Stimulated activated CD8-positive, alpha-beta memory T cell treated with anti-CD3 and anti-CD28 coated beads, Interleukin-7, amount 100 ng/mL, for 4 hours (primary cell): ENCODE measurements at places on chromosomes 4 and X.

- no peak for DNase-seq
Observed at GRCh38 chr4:168449719-168450452, 30.4 kb downstream of the DDX60L start.

GRCh38 chrX:1483843-1484637, 31.3 kb upstream of the ASMTL start:
- DNase-seq: no peak

DNA sequence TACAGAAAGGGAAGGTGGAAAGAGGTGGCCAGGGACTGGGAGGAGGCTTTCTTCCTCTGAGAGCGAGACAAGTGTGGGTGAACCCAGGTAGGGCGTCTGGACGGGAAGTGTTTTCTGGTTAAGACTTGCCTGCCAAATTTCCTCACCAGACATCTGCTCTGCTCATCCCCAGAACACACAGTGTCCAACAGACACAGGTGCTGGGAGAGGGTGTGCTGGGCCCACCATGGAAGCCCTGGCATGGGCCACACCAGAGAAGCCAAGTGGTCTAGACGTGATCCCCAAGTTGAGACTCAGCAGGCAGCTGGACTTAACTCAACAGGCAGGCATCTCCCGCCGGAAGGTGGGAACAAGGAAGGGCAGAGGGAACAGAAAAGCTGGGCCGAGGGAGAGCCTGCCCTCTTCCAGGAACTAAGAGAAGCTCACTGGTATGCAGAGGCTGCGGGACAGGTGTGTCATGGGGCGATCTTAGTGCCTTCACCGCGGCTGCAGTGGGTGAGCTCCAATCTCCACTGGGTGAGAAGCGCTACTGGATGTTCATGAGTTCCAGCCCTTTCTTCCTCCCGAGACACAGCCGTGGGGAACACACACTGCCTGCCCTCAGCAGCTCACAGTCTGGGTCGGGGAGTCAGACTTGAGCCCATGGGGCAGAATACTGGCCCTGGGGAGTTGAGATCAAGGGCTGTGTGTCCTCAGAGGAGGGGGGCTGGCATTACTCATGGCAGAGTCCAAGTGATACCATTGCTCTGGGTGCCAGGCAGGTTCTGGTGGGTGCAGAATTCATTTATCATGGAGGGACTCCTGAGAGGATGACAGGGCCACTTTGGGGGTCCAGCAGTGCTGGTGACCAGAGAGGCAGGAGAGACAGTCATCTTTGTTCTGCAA, 110.2 kb downstream of the CPZ start:
- no peak for DNase-seq

- no peak for DNase-seq
Observed at GRCh38 chrX:77595848-77596247, 148.7 kb downstream of the FGF16 start.

DNA sequence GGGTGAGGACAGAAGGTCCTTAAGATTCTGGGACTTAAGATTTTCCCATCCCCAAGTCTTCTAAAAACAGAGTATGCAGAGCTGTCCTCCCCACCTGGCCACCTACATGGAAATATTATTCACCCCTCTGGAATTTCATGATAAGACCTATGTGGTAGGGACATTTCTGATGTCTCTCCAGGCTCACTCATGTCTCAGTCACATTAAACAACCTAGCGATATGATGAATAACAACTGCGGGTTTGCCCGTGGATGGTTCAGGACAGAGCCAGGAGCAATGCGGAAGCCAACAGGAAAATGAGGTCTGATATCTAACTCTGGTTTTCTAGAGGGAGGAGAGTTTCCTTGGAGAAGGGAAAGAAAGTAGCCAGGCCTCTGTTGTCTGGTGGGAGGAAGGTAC, 47.4 kb downstream of the TEX13A start:
- DNase-seq: no peak

DNA sequence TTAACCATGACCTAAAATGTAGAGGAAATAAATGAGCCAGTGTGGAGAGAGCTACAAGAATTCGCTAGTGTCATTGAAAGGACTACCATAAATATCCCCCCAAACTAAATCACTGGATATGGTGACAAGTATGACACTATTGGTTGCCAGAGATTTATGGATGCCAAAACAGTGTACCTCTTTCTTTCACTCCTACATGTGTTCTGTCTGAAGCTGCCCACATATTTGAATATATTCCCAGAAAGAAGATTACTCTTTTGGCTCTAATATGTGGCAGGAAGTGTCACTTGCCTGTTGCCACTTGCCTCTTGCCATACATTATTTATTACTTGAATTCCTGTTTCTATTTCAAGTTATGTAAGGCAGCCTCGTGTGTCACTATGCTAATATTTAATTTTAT, 1573.6 kb downstream of the TECRL start:
- DNase-seq: no peak

DNA sequence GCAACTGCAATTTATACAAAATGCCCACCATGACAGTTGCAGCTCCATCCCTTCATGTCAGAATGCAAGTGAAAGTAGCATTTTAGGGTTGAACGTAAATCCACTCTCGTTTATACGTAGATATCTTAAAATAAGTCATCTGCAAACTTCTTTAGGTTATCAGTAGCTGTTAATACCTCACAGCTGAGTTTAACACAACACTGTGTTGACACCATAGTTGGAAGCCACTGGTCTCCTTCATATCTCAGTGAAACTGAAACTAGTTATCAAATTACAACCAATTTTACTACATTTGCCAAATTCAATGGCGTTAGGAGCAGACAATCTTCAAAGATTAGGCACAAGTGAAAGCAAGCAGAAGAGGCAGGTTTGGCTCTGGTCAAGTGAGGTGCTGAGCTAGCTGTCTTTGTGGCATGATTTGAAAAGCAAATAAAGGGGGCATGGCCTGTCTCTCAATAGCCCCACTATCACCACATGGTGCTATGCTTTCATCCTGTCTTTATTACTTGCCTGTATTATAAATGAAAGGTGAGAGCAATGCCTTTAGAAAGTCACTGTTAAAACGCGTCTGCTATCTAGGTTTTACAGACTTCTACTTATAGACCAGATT, 12.3 kb downstream of the PPP3CA start:
- DNase-seq: no peak

GRCh38 chr4:89336818-89337420, 29.3 kb upstream of the GPRIN3 start:
- no peak for DNase-seq

DNA sequence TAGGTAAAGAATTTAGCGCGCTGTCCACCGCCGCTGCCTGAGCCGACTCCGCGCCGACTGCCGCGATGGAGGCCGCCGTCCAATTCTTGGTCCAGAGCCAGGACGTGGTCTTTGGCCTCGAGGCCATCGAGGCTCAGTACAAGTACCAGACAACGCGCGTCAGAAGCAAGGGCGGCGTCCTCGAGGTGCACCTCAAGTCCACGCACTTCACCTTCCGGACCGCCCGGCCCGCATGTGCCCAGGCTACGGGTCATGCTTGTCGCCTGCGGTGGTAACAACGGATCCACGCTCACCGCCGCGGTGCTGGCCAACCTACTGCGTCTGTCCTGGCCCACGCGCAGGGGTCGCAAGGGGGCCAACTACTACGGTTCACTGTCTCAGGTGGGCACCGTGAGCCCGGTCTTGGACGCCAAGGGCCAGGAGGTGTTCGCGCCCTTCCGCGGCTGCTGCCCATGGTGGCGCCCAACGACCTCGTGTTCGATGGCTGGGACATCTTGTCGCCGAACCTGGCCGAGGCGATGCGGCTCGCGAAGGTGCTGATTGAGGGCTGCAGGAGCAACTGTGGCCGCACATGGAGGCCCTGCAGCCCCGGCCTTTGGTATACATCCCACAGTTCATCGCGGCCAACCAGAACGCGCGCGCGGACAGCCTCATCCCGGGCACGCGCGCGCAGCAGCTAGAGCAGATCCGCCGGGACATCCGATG, 128.0 kb downstream of the ANAPC4 start:
- DNase-seq: no peak
